ENCODE measurements at places on chromosomes 6 and 20.
A peak's percentile ranks its signal among the peaks of the same experiment; 100 is the strongest.

DNA sequence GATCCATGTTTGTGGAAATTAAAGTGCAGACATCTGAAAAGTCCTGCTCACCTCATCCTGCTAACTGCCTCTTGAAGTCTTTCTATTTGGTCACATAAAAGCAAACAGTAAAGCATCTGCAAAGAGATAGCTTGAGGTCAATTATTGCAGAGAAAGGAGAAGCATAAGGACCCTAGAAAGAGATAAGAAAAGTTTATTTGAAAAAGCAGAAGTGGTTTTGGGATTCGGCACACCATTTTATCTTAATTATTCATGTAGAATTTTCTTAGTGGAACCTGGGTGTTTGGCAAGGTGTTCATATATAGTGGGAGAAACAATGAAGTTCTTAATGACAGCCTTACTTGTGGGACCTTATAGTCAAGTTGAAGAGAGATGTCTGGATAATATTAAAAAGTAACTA lies 280.8 kb downstream of the CENPW start:
- DNase-seq = no peak

DNA sequence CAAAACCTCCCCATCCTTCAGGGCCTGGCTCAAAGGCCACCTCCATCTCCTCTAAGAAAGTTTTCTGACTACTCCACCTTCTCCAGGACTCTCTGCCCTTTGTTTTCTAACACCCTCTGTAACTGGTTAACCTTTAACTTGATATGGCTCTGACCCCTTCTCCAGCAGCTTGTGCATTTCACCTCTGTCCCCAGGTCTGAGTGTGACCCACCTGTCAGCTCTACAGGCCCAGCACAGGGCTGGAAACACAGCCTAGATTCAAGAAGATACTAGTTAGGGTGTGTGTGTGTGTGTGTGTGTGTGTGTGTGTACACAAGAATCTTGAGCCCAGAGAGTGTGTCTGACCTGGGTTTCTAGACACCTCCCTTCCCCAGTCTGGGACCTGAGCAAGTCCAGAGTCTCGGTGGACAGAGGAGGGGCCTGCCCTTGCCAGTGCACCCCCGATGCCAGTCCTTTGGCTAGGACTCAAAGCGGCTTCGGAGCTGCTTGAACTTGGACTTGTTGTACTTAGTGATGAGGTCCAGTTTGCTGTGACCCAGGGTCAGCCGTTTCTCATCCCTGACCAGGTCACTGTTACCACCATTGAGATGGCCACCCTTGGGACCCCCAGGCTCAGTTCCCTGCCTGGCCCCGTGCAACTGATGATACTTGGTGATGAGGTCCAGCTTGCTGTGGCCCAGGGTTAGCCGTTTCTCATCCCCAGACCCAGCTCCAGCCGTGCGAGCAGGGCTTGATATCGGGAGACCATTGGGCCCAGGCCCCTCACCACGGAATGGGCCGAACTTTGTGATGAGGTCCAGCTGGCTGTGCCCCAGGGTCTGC lies 1.7 kb upstream of the EIF6 start:
- no peak for DNase-seq

GRCh38 chr20:7736336-7736735 lies 203.9 kb downstream of the HAO1 start:
- no peak for DNase-seq

DNA sequence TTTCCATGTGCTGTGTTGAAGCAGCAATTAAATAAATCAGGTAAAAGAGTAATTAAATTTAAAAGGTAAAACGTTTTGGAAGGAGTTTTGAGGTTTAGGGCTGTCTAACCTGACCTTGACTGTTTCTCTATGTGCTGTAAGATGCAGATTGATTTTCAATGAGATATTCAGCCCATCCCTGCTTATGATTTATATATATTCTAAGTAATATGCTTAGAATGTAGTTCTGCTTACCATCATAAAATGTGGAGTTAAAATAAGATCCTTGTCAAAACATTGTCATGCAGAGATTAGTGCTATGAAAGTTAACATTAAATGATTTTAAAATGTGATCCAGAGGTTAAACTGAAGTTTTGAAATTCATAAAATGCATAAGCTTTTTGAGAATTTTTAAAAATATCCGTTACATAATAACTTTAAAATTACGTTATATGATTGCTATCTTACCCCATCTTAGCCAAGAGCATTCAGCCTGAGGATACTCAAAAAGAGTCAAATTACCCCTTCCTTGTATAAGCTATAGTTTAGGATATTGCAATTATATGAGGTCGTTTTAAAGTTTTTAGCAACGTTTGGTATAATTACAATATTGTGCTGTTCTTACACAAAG lies 122.5 kb downstream of the MTHFD1L start:
- no peak for DNase-seq

DNA sequence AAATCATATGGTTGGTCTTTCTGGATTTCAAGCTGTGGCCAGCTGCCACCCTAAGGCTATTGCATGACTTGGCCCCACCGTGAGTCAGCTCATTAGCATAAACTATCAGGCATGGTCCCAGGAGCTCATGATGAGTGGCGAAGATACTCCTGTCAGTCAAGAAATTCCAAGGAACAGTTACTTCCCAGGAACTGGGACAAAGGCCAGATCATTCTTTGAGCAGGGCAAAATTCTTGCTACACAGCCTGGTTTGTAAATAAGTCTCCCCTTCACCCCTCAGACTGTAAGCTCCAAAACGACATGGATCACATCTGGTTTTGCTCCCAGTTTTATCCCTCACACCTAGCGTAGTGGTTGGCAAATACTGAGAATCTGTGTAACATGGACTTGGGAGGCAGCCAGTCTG lies 33.0 kb upstream of the KIAA1586 start:
- no peak for DNase-seq

GRCh38 chr6:147667082-147667481 lies 158.6 kb downstream of the SAMD5 start:
- DNase-seq = no peak

GRCh38 chr6:125101631-125102030 lies 51.9 kb upstream of the TPD52L1 start:
- no peak for DNase-seq

GRCh38 chr6:33668328-33668727 lies 43.2 kb downstream of the UQCC2 start:
- no peak for DNase-seq

DNA sequence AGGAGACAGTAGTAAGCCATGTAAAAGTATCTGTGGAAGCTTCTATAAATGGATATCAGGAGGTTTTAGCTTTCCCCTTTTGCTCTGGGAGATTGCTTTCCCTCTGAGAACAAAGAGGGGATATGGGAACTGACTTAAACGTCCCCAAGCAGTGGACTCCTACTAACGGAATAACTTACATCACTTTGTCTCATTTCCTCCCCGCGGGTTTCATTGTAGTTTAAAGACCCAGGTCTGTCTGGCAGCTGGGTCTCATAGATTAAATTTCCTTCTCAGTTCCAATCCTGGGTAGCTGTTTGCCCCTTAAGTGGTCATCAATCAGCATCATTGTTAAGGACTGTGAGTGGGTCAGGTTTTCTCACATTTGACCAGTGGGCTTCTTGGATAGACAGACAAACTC lies 68.7 kb downstream of the PLAGL1 start:
- DNase-seq = no peak

- no peak for DNase-seq
Measured at GRCh38 chr20:51339721-51340450, 202.6 kb downstream of the NFATC2 start.

GRCh38 chr6:147406783-147407182 lies 101.7 kb upstream of the SAMD5 start:
- DNase-seq = no peak

DNA sequence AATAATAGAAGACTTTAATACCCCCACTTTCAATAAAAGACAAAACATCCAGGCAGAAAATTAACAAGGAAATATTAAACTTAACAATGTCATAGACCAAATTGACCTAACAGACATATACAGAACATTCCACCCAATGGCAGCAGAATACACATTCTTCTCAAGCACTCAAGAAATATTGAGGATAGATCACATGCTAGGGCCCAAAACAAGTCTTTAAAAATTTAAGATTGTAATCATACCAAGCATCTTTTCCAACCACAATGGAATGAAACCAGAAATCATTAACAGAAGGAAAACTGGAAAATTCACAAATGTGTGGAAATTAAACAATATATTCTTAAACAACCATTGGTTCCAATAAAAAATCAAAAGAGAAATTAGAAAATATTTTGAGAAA lies 161.0 kb downstream of the COL12A1 start:
- DNase-seq = no peak

DNA sequence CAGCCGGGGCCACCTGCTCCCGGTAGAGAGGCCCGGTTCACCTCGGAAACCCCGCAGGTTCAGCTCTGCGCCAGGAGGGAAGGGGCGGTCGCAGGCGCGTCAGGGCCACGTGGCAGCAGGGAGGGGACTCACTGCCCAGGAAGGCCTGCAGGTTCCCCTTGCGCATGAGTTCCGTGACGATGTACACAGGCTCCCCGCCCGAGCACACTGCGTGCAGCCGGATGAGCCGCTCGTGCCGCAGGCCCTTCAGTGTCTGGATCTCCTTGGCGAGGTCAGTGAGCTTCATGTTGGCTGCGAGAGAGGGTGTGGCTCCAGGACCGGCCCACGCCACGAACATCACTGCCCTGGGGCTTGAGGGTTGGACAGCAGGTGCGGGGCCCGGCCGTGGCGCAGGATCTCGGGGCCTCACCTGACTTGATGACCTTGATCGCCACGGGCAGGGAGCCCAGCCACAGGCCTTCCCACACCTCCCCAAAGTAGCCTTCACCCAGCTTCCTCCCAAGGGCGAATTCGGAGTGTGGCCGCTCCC lies 4.9 kb upstream of the PTK6 start:
- DNase-seq = no peak

DNA sequence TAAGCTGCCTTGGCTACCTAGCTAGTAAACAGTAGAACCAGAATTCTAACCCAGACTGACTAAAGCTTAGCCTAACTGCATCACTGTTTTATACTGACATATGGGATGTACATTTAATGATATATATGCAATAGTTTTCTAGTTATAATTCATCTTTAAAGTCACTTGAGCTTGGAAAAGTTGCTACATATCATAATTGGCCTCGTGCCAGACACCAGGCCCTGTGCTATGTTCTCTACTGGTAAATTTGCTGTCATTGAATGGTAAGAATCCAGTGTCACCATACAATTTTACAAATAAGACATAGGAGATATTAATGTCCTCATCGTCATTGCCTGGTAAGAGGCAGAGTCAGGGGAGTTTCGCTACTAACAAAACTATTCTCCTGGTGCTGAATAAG lies 396.8 kb downstream of the CDKAL1 start:
- no peak for DNase-seq

GRCh38 chr20:25306991-25307903 lies 59.4 kb downstream of the PYGB start:
- no peak for DNase-seq

DNA sequence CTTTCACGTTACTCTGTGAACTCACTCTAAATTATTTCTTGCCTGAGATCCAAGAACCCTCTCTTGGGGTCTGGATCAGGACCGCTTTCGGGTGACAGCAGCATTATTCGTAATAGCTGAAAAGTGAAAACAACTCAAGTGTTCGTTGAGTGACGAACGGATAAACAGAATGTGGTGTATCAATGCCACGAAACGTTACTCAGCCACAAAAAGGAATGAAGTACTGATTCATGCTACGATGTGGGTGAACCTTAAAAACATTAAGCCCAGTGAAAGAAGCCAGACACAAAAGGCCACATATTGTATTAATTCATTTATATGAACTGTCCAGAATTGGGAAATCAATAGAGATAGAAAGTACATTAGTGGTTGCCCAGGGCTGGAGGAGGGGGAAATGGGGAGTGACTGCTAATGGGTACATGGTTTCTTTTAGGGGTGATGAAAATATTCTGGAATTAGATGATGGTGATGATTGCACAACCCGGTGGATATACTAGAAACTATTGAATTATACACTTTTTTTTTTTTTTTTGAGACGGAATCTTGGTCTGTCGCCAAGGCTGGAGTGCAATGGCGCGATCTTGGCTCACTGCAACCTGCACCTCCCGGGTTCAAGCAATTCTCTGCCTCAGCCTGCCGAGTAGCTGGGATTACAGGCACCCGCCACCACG lies 8.4 kb downstream of the PTGIS start:
- no peak for DNase-seq

DNA sequence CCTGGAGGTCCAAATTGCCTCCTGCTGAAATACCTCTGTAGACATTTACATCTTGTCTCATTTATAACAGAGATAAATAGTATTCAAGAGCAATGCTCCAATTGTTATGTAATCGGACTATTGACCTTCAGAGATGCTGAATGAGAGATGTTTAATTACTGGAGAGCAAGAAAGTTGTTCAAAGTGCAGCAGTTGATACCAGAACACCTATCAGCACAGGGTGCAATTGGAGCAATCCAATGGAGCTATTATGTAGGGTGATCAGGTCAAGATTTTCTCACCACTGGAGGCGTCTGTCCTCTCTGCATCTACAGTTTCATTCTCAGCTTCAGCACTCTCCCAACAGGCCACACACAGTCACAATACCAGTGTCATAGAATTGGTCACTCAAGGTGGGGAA lies 19.5 kb upstream of the TMX4 start:
- DNase-seq = no peak

DNA sequence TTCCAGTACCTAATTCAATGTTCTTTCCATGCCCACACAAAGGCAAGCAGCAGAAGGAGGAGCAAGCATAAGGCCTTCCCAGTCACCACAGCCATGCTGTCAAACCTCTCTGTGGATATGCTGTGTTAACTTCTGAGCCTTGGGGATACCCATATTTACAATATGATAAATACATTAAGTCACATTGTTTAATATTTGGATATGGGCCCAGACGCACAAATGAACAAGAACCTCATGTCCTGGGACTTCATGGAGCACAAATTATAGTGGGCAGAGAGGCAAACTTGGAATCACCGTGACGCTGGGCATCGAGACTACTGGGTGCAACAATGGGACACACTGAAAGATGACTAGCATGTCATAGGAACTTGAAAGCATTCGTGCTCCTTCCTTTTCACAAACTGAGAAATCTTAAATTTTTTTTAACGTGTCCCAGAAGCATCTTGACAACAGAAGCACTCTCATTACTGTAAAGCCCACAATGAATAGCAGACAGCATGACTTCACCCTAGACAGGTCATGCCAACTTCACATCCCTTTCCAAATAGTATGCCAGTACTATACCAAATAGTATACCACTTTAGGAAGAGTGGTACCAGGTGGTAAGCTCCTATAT lies 16.0 kb downstream of the SOD2 start:
- DNase-seq = no peak

GRCh38 chr20:20856306-20856705 lies 143.9 kb upstream of the RALGAPA2 start:
- no peak for DNase-seq

DNA sequence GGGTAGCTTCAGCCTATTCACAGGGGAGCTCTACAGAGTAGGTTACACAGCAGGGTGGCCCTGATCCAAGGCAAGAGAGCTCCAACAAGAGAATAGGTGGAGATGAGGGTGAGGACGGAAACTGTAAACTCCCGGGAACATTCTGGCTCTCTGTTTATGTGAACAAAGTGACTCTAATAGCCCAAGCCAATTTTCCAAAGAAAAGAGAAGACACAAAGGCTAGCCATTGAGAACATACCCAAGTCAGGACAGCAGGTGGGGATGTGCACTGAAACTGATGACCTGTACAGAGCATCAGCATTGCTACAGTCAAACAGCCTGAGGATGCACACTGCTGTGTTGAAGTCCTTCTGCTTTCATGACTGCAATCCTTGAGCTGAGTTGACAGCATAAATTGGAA lies 136.0 kb upstream of the TOP1 start:
- peak; percentile 61 for DNase-seq

Measured in LNCaP clone FGC (cell line).